A549 treated with AZD2906 at 1 μM for 4 hours (cell line): ENCODE measurements at places on chromosomes 4 and X. TPM values are rescaled to one million over a fixed set of nuclear protein-coding genes. Genes with fewer than 3 reads are reported as not detected.

Gene MRFAP1L1
- total RNA-seq, result 31.2 to 38.7 TPM (median 33.9 TPM) in 5 replicates

Gene CLCN4
- total RNA-seq, result 3.9 to 5.1 TPM (median 4.4 TPM) in 5 replicates

Gene SNCA
- total RNA-seq, result 0.07 to 0.29 TPM (median 0.15 TPM) in 5 replicates

Gene BTC
- 0.89 to 1.8 TPM (median 1.3 TPM) in 5 replicates for total RNA-seq

Gene GAGE2A
- not detected in 5 replicates for total RNA-seq

Gene SLC38A5
- total RNA-seq, result 0.09 to 0.20 TPM (median 0.16 TPM) in 5 replicates

Gene PDCL2
- total RNA-seq, result not detected in 5 replicates

Gene PNMA5
- 0.03 TPM in 1 of 5 replicates, not detected in the others for total RNA-seq

Gene GPR34
- 0.05 to 0.14 TPM (median 0.07 TPM) in 3 of 5 replicates, not detected in the others for total RNA-seq
